ENCODE measurements at places on chromosomes 3 and 15.

DNA sequence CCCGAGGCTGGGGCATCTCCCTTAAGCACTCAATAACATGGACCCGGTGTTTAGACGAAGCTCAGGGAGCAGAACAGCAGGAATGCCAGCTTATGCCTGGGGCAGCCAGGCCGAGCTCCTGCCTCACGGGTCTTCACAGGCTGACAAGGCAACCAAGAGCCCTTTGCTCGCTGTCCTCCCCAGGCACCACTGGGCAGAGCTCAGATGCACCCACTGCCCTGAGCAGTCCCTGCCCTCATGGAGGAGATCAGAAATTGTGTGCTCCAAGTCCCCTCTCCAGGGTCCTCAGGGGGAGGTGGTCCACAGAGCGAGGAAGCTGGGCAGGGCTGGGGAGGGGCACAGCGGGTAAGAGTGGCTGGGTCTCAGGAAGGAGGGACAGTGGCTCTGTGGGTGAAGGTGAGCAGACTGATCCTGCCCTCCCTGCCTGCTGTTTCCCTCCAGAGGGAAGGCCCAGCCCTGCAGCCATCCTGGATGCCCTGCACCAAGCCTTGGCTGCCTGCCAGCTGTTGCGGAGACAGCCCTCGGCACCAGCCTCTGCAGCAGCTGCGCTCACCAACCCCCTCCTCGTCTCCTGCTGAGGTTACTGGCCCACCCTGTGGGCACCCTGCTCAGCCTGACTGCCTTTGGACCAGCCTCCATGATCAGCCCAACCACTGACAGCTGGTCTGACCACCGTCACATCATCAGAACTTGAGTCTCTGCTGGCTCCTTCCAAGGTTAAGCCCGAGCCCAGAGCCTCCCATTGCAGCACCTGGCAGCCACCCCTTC, 21.1 kb upstream of the GP9 start:
- DNase-seq, result no peak

DNA sequence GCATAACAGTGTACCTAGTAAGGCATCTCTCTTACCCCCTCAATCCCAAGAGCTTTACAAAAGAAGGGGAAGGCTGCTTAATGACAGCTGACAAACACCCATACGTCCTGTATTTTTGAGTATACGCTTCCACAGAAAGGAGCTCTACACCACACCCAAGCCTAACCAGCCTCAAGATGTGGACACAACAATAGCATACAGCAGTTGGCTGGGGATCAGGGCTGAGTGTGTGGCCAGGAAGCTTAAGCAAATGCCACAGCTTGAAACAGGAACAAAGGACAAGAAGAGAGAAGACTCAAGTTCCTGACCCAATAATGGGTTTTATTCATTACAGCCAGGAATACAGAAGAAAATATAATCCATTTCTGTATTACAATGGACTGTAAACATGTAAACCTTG, 6.9 kb downstream of the HEXA start:
- DNase-seq, result no peak

GRCh38 chr3:105274958-105275357, 91.8 kb upstream of the ALCAM start:
- DNase-seq, result no peak

DNA sequence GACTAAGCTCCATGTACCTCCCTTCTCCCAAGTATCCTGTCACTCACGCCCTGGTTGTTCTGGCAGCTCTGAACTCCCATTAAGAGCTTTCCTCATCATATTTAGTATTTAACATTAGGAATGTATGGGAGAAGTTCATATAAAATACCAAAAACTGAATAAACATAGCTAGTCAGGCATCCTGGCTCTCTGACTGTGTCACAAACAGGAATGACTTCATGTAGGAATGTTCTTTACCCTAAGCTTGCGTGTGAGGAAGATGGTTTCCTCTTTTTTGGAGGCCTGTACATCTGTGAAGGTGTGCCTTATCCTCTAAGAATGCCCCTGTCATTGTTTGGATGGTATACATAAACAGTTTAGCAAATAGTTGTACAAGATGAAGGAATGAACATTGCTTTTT, 38.6 kb downstream of the SEMA6D start:
- no peak for DNase-seq

DNA sequence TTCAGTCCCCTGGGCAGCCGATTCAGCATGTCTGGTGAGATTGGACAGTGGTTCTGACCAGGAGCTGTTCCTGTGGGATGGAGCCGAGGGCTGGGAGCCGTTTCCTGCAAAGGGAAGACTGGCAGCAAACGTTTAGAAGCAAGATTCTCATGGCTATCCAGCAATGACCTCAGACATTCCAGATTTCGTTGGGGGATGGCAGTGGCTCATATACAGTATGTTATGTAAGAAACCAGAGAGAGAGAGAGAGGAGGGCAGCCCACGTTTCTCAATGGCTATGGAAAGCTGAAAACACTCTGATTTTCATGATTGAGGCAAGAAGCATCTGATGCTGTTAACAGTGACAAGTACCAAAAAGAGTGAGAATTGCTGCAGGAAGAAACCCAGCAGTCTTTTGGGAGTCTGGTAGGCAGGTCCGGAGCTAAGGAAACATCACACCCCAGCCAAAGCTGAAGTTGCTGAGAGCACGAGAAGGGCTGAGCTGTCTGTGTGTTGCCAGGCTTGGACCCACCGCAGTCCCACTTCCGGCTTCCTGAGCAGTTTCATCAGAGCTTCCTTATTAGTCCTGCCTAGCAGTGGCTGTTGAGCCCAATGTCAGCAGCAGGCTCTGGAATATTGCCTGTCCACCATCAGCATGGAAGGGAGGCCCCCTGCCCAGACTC, 25.6 kb upstream of the VPS8 start:
- DNase-seq, result no peak

DNA sequence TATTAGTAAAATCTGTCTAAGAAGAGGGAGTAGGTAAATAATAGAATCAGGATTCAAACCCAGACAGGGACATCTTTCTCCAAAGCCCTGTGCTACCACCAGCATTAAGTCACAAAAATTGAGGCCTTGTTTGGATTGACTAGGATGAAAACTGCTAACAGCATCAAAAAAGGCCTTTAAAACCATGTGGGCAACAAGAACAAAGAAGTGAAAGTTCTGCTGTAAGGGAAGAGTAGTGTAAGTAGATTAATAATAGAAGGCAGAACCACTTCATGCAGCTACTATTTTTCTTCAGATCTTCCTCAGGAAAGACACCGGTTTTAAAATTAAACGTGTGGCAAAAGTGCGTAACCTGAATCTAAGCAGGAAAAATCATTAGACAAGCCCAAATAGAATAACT, 15.3 kb upstream of the KBTBD12 start:
- no peak for DNase-seq

DNA sequence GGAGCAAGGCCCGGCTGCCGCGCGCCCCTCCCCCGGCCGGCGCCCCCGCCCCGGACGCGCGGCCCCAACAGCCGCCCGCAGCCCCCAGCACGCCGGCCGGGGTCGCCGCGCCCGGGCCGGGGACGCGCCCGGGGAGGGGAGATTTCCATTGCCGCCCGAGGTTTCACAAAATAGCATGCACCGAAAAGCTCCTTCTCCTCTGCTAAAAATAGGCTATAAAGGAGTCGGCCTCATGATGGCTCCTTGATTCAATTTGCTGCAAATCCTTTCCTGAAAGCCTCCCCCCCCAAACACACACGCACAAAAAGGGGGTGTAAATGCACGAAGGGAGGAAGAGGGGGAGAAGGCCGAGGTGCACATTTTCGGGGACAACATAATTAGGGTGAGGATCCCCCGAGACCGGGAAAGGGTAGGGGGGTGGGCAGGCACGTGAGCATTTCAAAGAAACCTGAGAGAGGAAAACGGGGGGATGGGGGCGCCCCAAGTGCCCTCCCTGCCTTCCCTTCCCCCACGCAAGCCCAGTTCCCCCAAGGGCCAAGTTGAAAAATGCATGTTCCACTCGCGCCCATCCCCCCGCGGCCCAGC, 734 bp downstream of the TBL1XR1 start:
- DNase-seq, result peak; percentile 17

- no peak for DNase-seq
Observed at GRCh38 chr15:88091444-88092016, 165.0 kb downstream of the NTRK3 start.

Data from activated T-helper 1 cell treated with Interleukin-2 at 50 U/mL for 16 hours (primary cell).